ENCODE measurements at places on chromosomes 7 and 10.

GRCh38 chr10:62748386-62748785, 56.1 kb upstream of the ADO start:
- no peak for DNase-seq

DNA sequence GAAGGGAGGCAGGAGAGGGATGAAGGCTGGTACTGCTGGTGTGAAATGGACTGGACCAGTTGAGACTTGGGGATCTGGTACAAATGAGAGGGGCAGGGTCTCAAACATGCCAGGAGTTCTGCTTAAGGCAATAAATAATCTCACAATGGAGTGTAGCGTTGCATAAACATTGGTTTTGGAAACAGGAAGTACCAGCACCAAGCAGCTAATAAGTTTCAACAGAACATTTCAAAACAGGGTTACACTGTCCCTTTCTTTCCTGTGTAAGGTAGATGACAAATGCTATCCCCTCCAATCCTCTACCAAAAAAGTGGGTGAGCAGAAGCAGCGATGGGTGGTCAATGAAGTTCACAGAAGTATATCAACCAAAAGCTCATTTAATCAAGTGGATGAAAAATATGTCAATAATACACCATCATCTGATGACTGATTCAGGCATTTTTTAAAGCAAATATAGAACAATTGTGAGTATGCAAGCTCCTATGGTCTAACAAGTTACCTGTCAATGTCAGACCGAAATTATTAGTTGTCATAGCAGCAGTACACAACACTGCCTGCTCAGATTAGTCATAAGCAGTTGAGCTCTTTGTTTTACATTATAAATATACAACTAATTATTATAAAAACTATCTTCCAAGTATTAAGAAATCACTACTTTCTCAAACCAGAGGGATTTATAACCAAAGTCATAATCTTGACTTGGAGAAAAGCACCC, 220.0 kb downstream of the FAM107B start:
- no peak for DNase-seq

DNA sequence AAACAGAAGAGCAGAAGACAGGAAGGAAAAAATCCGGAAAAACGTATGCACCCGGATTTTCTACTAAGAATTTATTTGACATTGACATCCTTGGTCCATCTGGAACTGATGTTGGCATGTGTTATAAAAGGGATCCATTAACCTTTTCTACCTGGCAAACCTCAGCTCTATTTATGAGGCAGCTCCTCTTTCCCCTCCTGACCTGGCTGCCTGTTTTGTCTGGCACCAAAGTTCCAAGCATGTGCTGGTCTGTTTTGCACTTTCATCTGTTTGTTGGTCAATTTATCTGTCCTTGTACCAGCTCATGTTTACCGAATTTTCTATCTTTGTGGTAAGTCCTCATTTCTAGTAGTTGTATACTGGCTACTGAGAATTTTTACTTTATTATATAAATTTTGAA, 258.0 kb downstream of the TNS3 start:
- DNase-seq, result no peak

- DNase-seq, result no peak
These were observed 81.0 kb downstream of the EBF3 start for GRCh38 chr10:129883029-129883428.

DNA sequence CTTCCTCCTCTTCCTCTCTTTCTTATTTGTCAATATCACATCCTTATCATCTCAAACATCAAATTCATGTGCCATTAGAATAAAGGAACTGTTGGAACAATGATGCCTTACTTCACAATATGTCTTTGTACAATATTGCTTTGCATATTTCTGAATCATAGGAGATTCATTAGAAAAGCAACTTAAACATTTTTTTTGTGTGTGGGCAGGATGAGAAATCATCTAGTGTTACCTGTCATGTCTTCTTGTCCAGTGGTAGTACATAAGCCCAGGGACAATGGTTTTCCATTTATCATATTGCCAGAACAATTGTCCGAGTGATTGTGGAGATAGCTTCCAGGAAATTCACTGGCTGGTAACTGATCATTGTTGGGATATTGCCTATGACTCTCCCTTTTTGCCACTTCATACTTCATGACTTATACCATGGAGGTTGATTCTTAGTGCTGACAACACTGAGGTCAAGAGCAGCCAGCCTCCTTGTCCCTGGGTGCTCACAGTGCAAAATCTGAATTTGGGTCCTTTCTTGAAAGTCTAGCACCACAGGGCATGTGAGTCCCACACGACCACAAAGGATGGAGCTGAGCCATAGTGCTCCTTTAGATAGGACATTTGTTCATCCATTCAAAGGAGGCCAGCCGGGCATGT, 215.0 kb downstream of the MDFIC start:
- no peak for DNase-seq

DNA sequence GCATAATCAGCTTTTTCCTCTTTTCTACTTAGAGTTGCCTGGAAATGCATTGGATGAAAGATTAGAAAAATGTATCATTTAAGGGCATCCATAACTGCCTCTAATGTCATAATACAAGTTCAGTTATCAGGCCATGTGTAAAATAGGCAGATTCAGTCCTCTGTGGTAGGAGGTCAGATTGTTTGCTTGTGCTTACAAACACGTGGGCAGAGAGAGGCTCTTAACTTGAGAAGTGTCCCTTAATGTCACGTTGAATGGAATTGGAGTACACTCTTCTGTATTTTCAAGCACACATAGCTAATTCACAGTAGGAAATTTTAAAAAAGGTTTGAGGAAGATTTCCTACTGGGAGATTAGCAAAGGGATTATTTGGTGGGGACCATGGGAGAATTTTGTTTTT, 359.8 kb upstream of the MTPN start:
- DNase-seq, result no peak

DNA sequence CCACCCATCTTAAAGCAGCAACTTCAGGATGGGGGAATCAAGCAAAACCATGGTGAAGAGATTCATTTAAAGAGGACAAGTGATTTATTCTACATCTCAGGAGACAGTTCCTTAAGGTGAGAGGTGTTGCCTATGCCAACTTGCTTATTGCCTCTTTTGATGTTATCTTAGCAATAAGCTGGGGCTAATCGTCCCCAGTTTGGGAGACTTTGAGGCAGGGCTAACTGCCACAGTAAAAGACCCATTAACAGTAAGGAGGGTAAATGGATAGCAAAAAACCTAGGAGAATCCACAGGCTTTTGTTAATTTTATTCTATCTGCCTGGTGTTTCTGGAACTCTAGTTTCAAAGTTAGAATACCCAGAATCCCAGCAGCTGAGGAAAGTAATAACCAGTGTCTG, 22.1 kb upstream of the HERPUD2 start:
- DNase-seq, result no peak

- no peak for DNase-seq
These were observed 198.6 kb upstream of the LYZL2 start for GRCh38 chr10:30828164-30828563.

DNA sequence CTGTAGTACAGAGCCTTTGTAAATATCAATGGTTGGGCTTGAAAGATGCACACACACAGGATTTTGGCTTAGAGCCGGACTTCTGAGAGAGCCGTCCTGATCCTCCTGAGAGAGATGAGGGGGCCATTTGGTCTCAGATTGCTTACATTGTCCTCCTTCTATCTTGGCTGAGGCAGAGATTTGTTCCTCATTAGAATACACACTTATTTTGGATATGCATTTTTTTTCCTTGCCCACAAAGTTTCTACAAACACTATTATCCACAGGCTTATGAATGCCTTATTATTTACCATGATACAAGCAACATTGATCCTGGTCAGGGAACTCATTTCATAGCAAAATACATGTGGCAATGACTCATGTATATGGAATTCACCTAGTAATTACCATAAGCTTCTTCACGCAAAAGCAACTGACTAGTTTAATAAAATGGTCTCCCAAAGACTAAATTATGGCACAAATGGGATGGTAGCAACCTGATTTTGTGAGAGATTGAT, 175.3 kb downstream of the MDFIC start:
- DNase-seq, result no peak

DNA sequence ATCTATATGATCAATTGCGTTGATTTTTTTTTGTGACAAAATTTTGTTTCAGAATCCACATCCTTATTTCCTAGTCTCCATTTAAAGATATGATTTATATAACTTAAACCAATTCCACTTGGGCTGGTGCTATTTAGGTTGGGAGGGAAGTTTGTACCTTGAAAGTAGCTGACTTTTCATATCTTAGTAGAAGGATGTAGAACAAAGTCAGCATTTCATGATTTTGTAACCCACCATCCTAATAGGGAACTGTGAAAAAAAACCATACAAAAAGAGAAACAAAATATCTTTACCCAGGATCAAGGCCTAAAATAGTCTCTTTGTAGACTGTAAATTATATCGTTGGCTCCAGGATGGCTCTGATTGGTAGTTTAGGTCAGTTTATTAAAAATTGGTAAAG, 8.3 kb downstream of the HECTD2 start:
- no peak for DNase-seq

GRCh38 chr10:25125201-25125611, 49.6 kb upstream of the GPR158 start:
- peak; percentile 4 for DNase-seq

DNA sequence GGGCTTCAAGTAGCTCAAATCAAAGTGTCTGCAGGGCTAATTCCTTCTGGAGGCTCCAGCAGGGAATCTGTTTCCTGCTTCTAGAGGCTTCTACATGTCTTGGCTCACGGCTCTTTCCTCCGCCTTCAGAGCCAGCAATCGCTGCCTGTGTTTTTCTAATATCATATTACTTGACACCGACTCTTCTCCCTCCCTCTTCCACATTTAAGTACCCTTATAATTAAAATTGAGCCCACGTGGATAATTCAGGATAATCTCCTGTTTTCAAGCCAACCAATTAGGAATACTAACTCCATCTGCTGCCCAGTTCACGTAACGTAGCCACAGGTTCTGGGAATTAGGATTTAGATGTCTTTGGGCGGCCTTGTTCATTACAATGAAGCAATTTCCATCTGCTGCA, 372.2 kb downstream of the DPP6 start:
- no peak for DNase-seq

- no peak for DNase-seq
These were observed 131.4 kb downstream of the VIPR2 start for GRCh38 chr7:159013181-159013690.

DNA sequence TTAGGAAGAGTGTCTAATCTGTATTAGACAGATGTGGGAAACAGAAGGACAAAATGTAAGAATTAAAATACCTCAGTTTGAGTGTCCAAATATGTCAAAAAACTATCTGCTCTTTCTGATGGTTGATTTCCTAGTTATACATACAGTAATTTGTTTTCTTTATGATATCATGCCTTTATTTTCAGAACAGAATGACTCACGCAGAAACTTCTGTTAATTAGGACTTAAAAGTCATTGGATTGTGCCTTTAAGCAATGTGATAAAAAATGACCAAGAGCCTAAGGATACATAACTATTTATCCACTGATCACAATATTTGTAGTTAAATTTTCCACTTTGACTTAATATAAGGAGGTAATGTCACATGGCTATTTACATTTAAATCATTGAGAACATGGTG, 206.7 kb upstream of the PTPRZ1 start:
- DNase-seq, result no peak

DNA sequence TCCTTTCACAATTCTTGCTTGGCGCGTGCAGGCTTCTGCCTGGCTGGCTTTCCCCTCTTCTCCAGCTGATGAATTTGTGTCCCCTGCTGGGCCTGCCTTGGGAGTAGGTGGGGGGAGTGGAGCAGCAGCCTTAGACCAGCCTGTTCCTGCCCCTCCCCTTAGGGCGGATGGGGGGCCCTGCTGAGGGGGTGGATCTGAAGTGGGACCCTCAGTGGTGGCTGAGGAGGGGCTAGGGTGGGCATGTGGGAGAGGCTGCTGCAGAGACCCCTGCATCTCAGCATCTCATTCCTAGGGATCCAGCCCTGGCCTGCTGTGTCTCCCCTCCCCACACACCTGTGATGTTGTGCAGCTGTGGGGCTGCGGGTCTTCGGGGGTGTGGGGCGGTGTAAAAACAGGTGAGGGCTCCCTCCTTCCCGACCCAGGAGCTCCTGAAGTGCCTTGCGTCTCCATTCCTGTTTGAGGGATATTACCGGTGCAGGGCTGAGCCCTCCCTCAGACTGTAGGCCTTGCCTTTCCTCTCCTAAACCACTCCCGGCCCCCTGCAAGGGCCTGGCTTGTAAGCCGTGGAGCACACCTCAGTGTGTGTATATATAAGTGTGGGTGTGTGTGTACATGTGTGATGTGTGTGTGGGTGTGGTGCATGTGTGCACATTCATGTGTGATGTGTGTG, 24.7 kb downstream of the ADCYAP1R1 start:
- DNase-seq, result no peak

- no peak for DNase-seq
These were observed 171.9 kb downstream of the NSUN6 start for GRCh38 chr10:18479502-18479901.

DNA sequence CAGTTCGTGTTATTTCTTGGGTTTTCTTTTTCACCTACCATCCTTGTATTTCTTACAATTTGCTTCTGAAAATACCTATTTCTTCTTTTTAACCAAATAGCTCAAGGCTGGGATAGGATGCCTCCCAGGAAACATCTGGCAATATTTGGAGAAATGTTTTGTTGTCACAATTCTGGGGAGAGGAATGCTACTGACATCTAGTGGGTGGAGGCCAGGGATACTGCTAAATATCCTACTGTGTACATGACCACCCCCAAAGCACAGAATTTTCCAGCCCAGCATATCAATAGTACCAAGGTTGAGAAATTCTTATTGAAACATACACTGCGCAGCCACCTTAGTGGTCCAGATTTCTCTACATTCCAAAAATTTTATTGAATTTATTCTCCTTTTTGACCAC, 55.5 kb downstream of the CNTNAP2 start:
- DNase-seq, result no peak

- no peak for DNase-seq
These were observed 29.9 kb downstream of the CDK14 start for GRCh38 chr7:90626013-90626412.

DNA sequence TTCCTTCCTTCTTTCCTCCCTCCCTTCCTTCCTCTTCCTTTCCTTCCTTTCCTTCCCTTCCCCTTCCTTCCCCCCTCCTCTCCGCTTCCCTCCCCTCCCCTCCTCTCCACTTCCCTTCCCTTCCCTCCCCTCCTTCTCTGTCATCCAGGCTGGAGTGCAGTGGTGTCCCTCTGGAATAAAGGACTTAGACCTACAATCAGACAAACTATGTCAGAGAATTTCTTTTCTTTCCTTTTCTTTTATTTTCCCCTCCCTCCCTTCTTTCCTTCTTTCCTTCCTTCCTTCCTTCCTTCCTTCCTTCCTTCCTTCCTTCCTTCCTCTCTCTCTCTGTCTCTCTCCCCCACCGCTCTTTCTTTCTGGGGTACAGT, 242.2 kb downstream of the GATA3 start:
- no peak for DNase-seq

- DNase-seq, result no peak
These were observed 92.5 kb downstream of the ELAPOR2 start for GRCh38 chr7:86966916-86967315.
